ENCODE measurements at places on chromosomes 7 and 10. TPM values are rescaled to one million over a fixed set of nuclear protein-coding genes. Genes with fewer than 3 reads are reported as not detected.

Gene AS3MT
- not detected for total RNA-seq

DNA sequence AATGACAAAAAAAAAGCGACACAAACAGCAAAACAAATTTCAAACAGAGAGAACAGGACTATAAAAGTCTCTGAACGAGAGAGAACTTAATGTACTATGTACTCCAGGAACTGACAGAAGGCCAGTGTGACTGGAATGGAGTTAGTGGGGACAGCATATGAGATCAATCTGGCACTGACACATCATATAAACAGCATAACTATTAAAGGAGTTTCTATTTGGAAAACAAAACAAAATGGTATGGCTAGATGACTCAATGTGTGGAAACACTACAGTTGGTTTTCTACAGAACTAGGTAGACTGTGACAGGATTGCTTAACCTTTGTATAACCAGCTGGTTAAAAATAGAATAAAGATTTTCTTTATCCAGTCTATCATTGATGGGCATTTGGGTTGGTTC is 232.9 kb upstream of the KAT6B start:
- H3K27me3 ChIP-seq, result no peaks in the 10 kb centered on the region
- no peaks in the 10 kb centered on the region for H3K36me3 ChIP-seq
- H3K4me1 ChIP-seq, result no peaks in the 10 kb centered on the region

Gene PTF1A
- not detected for total RNA-seq

GRCh38 chr10:19041171-19041570 is 7.4 kb upstream of the MALRD1 start:
- no peak overlapping the region for H3K4me3 ChIP-seq
- DNase-seq, result no peak

Gene EIF4H
- total RNA-seq, result 154 TPM

- H3K36me3 ChIP-seq, result no peaks in the 10 kb centered on the region
- no peaks in the 10 kb centered on the region for H3K27me3 ChIP-seq
- no peak overlapping the region for H3K4me3 ChIP-seq
- DNase-seq, result no peak
Observed at GRCh38 chr10:62451611-62451975, 77.4 kb downstream of the ZNF365 start.

GRCh38 chr10:70053841-70054288 is 1.2 kb downstream of the MACROH2A2 start:
- no peaks in the 10 kb centered on the region for H3K27me3 ChIP-seq
- peak overlapping the region; percentile 84 for H3K4me3 ChIP-seq
- no peak for DNase-seq
- no peaks in the 10 kb centered on the region for H3K36me3 ChIP-seq

GRCh38 chr10:23015021-23015707 is 80.2 kb upstream of the MSRB2 start:
- no peak overlapping the region for H3K4me3 ChIP-seq
- no peaks in the 10 kb centered on the region for H3K4me1 ChIP-seq
- no peaks in the 10 kb centered on the region for H3K27me3 ChIP-seq
- DNase-seq, result no peak
- H3K36me3 ChIP-seq, result no peaks in the 10 kb centered on the region

Gene PHKG1
- 4.3 TPM for total RNA-seq

DNA sequence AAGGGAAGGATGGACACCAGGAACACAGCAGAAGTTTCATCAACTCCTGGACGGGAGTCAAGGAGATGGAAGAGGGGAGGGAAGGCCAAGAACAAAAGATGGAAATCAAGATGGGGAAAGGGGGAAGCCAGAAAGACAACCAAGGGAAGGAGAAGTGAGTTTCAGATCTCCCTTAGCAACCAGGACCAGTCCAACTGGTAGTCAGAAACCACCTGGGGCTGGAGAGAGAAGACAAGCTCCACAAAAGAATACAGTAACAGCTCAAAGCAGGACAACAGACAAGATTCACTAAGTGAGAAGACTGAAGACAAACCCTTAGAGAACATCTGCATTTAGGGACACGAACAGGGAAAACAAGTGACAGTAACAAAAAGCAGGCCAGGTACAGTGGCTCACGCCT is 30.6 kb downstream of the CDCA7L start:
- no peak overlapping the region for H3K4me3 ChIP-seq
- H3K27ac ChIP-seq, result no peak overlapping the region
- no peaks in the 10 kb centered on the region for H3K36me3 ChIP-seq

Gene CYP3A4
- total RNA-seq, result 3,180 TPM

Gene TM9SF3
- total RNA-seq, result 129 TPM

- no peaks in the 10 kb centered on the region for H3K36me3 ChIP-seq
- H3K4me1 ChIP-seq, result no peaks in the 10 kb centered on the region
- no peak for DNase-seq
- no peak overlapping the region for H3K27ac ChIP-seq
- H3K27me3 ChIP-seq, result no peaks in the 10 kb centered on the region
Observed at GRCh38 chr10:89470628-89471027, 56.3 kb downstream of the IFIT5 start.

DNA sequence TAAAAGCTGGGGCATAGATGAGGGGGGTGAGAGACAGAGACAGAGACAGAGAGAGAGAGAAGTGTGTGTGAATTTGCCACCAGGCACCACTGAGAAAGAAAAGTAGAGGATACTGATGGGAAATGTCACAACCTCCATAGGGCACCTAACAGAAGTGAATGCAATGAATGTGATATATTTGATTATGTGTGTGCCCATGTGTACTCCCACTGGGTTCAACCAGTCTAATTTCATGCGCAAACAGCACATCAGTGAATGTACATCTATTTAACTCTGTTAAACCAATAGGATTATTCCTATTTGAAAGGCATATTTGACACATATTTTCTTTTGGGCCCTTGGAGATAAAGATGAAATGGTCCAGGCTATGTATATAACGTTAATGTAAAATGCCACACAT is 241.3 kb downstream of the KCNMA1 start:
- no peaks in the 10 kb centered on the region for H3K27me3 ChIP-seq
- no peak overlapping the region for H3K4me3 ChIP-seq
- no peak for DNase-seq
- no peaks in the 10 kb centered on the region for H3K4me1 ChIP-seq

DNA sequence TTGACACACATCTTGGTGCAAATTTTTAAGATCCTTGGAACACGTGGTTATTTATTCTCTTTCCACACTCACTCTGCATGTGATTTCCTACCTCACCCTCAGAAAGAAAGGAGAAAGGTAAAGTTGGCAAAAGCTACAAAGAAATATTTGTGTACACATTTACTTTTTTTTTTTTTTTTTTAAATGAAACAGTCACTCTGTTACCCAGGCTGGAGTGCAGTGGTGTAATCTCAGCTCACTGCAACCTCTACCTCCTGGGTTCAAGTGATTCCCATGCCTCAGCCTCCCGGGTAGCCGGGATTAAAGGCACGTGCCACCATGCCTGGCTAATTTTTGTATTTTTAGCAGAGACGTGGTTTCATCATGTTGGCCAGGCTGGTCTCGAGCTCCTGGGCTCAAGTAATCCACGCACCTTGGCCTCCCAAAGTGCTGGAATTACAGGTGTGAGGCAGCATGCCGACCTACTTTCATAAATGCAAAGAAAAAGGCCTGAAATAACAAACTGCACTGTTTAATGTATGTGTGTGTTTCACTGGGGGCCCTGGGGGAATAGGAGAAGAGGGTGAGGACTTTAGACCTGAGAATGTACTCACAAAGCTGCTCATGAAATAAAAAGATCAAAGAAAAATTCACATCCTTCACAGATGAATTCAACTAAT is 71.6 kb upstream of the GRID1 start:
- H3K4me1 ChIP-seq, result no peaks in the 10 kb centered on the region
- H3K27ac ChIP-seq, result no peak overlapping the region
- H3K4me3 ChIP-seq, result no peak overlapping the region
- H3K27me3 ChIP-seq, result no peaks in the 10 kb centered on the region

GRCh38 chr7:115009139-115009538 is 87.2 kb downstream of the MDFIC start:
- no peaks in the 10 kb centered on the region for H3K4me1 ChIP-seq

GRCh38 chr10:117266812-117267211 is 25.9 kb downstream of the SLC18A2 start:
- DNase-seq, result no peak
- H3K36me3 ChIP-seq, result no peaks in the 10 kb centered on the region
- H3K4me3 ChIP-seq, result no peak overlapping the region
- H3K4me1 ChIP-seq, result no peaks in the 10 kb centered on the region
- H3K27me3 ChIP-seq, result no peaks in the 10 kb centered on the region
- H3K27ac ChIP-seq, result no peak overlapping the region

Gene WEE2
- total RNA-seq, result not detected

- H3K27ac ChIP-seq, result no peak overlapping the region
- H3K36me3 ChIP-seq, result no peaks in the 10 kb centered on the region
- no peak overlapping the region for H3K4me3 ChIP-seq
- H3K4me1 ChIP-seq, result no peaks in the 10 kb centered on the region
Observed at GRCh38 chr7:83524277-83525075, 124.5 kb downstream of the SEMA3E start.

Gene SEMA3D
- 6.5 TPM for total RNA-seq

DNA sequence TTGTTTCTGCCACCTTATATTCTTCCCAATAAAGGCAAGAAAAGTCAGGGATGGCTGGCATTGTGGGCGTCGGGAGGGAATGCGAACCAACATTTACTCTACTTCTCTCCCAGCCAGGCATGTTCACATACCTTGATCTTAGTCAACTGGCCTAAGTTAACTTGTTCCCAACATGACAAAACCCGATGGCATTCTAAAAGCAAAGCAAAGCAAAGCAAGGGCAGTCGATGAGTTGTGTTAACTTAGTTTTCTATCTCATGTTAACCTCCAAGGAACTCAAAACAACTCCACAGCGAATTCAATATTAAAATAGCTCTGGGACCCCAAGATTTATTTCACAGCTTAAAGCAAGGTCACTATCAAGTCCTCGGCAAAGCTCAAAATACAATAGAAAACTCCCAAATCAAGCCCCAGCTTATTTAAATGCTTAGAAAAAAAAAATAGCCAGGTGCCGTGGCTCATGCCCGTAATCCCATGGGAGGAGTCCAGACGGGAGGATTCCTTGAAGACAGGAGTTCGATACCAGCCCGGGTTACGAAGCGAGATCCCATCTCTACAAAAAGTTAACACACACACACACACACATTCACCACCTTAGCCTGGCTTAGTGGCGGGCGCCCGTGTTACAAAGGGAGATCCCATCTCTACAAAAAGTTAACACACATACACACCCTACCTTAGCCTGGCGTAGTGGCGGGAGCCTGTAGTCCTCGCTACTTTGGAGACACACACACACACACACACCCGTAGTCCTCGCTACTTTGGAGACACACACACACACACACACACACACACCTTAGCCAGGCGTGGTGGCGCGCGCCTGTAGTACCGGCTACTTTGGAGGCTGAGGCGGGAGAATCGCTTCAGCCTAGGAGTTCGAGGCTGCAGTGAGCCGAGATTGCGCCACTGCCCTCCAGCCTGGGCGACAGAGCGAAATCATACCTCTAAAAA is 901 bp upstream of the CCNY start:
- peak overlapping the region; percentile 96 for H3K4me3 ChIP-seq
- no peaks in the 10 kb centered on the region for H3K36me3 ChIP-seq
- H3K4me1 ChIP-seq, result peaks cover 53% of the 10 kb centered on the region
- peak; percentile 48 for DNase-seq

GRCh38 chr10:103888113-103888841 is 29.7 kb downstream of the STN1 start:
- no peak for DNase-seq
- H3K4me3 ChIP-seq, result no peak overlapping the region
- no peaks in the 10 kb centered on the region for H3K36me3 ChIP-seq
- no peaks in the 10 kb centered on the region for H3K27me3 ChIP-seq
- peak overlapping the region; percentile 33 for H3K27ac ChIP-seq
- no peaks in the 10 kb centered on the region for H3K4me1 ChIP-seq

DNA sequence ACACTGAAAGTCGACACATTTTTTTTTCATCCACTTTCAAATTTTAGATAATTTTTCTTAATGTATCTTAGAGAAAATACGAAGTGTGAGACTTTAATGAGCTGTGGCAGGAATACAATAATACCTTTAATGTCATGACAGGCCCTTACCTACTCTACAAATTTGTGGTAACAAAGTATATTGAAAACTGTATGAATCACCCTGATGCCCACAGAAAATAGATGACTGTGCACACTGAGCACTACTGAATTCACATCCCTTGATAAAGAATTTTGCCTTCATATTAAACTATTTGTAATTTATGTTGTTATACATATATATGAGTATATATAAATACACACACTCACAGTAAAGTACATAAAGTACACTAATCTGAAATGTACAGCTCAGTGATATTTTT is 51.7 kb downstream of the AKR1D1 start:
- H3K4me1 ChIP-seq, result no peaks in the 10 kb centered on the region
- H3K4me3 ChIP-seq, result no peak overlapping the region
- H3K27ac ChIP-seq, result no peak overlapping the region
- no peaks in the 10 kb centered on the region for H3K27me3 ChIP-seq
- no peaks in the 10 kb centered on the region for H3K36me3 ChIP-seq

Gene CDHR1
- 22.6 TPM for total RNA-seq

DNA sequence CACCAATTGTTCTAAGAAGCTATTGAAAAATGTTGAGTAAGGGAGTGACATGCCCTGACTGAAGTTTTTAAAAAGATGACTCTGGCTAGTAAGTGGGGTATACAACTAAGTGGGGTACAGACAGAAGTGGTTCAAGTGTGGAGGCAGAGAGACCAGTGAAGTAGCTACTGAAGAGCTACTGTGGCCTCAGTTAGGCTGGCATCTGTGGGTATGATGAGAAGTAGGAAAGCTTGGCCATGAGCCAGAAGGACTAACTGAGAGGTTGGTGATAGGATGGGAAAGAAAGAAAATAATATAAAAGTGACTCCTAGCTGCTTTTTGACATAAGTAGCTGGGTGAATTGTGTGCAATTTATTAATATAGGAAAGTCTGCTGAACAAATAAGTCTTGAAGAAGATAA is 176.6 kb downstream of the SEMA3D start:
- H3K27me3 ChIP-seq, result no peaks in the 10 kb centered on the region
- DNase-seq, result no peak
- H3K36me3 ChIP-seq, result no peaks in the 10 kb centered on the region
- no peak overlapping the region for H3K4me3 ChIP-seq
- no peak overlapping the region for H3K27ac ChIP-seq
- H3K4me1 ChIP-seq, result no peaks in the 10 kb centered on the region

GRCh38 chr10:34746094-34746493 is 69.0 kb downstream of the PARD3 start:
- H3K4me3 ChIP-seq, result no peak overlapping the region
- H3K27ac ChIP-seq, result no peak overlapping the region
- no peaks in the 10 kb centered on the region for H3K36me3 ChIP-seq
- H3K4me1 ChIP-seq, result no peaks in the 10 kb centered on the region
- no peaks in the 10 kb centered on the region for H3K27me3 ChIP-seq

DNA sequence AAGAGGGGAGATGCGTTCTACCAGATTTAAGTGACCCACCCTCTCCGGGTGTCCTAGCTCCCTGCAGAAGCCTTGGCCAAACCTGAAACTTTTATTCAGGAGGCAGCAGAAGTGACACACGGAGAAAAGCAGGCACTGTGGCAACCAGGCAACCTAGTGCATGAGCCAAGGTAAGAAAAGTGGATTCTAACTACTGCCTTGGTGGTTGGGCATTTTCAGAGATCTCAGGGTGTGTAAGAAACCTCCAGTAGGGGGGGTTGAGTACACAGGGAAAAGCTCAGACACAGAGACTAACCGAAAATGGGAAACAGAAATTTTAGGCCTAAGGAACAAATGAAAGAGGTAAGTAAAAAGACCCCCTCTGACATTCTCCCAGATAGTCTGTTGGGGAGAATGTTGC is 645.7 kb downstream of the ANKRD7 start:
- no peaks in the 10 kb centered on the region for H3K36me3 ChIP-seq
- no peak overlapping the region for H3K27ac ChIP-seq
- H3K4me3 ChIP-seq, result no peak overlapping the region
- H3K4me1 ChIP-seq, result no peaks in the 10 kb centered on the region

Gene CYP3A7
- total RNA-seq, result not detected

All from Peyer's patch (tissue), 4 donors.